ENCODE measurements at places on chromosomes 6 and 20.

DNA sequence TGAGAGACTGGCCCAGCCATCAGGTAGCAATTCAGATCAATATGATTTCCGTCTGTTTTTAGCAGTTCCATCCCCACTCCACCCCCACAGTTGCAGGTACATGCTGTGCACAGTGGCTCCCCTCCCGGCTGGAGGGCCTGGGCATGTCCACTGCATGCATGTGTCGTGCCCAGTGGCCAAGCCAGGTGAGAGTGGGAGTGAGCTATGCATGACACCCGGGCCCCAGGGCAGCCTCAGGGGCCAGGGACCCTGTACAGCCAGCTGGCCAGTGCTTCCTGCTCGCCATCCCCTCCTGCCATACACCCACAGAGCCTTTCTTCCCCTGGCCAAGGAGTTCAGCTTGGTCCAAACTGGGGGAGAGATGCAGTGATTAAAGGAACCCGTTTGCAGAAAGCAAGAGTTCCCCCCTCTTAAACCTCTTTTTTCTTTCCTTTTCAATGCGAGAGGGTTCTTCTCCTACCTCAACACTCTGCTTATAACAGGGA is 135.3 kb downstream of the THBS2 start:
- DNase-seq, result no peak

DNA sequence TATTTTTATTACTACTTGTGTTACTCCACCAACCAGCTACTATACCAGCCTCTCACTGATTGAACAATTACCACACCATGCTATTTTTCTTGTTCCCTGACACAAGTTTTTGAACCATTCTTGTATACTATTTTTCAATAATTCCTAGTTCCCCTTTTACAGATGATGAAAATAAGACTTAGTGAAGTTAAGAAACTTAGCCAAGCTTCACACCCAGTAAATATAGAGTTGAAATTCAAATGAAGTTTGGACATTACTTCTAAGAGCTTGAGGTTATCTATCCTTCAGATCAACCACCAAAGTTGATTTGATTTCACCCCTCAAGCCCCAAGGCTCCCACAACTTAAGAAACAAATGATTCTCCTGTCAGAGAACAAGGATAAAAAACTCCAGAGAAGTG is 13.1 kb upstream of the BCAS1 start:
- no peak for DNase-seq

GRCh38 chr6:33954453-33954852 is 150.7 kb upstream of the MLN start:
- no peak for DNase-seq

- no peak for DNase-seq
Measured at GRCh38 chr6:79928478-79928998, 18.8 kb downstream of the ELOVL4 start.

DNA sequence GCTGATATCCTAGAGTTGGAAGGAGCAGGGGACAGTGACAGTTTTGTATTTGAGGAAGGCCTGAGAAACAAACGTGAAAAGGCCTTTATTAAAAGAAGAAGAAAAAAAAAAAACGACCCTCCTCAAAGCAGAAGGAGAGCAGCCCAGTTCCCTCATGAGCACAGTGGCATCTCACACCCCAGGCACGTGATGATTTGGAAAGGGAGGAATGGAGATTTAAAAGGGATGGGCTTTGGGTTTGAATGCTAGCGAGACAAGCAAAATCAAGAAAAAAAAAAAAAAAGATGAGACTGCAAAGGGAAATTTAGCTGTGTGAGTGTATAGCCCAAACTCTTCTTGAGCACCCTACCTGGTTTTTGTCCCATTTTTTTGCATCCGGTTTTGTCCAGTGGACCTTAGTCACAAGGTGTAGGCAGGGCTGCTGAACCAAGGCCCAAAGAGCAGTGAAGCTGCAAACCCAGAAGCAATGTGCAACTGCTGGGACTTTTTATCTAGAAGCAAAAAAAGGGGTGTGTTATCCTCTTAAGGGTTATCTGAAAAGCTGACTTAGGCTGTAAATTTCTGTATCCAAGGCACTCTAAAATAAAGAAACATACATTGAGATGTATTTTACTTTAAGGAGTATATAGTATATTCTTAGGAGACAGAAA is 54.5 kb upstream of the RREB1 start:
- DNase-seq, result no peak

Measured in activated CD8-positive, alpha-beta memory T cell treated with anti-CD3 and anti-CD28 coated beads for 1 hour (primary cell).